Smooth muscle cell of the brain vasculature (primary cell): ENCODE measurements at places on chromosomes 2 and 18.

DNA sequence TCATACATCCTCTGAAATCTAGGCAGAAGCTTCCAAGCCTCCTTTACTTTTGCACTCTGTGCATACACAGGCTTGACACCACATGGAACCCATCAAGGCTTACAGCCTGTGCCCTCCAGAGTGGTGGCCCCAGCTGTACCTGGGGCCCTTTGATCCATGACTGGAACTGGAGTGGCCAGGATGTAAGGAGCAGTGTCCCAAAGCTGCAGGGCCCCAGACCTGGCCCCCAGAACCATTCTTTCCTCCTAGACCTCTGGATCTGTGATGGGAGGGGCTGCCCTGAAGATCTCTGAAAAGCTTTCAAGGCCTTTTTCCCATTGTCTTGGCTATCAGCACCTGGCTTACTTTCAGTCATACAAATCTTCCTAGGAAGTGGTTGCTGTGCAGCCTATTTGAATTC lies 63.1 kb upstream of the NOL4 start:
- no peak for DNase-seq

DNA sequence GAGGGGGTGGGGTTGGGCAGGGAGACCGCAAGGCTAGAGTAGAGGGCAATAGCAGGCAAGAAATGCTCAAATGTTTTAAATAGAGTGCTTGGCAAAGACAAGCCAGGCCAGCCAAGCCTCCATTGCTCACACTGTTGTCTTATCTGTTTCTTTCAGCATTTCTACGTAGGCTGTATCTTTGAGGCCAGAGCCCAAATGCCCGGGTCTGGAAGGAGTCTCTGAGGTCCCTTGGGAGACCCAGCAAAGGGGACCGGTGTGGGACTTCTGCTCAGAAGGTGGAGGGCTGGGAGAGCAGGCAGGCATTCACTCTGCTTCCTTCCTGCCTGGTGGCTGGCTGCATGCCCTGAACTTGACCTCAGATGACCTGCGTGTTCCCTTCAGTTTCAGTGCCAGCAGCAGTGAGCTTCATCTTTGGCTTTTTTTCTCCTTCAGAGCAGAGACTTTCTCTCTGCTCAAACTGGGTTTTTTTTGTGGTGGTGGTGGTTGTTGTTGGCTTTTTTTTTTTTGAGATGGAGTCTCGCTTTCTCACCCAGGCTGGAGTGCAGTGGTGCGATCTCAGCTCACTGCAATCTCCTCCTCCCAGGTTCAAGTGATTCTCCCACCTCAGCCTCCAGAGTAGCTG lies 13.7 kb upstream of the TET3 start:
- DNase-seq = no peak

DNA sequence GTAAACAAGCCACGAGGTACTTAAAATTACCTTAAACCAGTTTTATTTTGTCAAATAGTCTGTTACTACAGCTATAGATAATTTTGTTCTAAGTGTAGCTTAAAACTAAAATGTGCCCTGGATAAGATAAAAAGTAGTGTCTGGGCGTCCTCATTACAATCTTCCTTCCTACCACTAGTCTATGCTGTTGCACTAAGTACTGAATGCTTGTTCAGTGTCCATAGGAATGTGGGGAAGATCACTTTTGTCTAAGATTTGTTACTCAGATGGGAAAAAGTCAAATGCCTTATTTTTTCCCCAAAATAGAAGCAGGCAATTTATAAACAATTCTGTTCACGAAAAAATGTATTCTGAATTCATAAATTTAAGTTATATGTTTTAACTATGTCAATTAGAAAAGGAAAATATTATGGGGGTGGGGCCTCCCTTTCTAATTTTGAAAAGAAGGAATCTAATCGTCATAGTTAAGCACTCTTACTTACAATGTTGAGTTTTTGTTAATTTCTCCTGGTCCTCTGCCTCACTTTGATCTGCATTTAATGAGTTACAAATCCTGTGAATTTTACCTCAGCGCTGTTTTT lies 140.4 kb upstream of the VRK2 start:
- DNase-seq = peak; percentile 10

- no peak for DNase-seq
These were observed 12.2 kb downstream of the ZBTB7C start for GRCh38 chr18:48397021-48397420.

GRCh38 chr18:77127769-77128671 lies 4.6 kb downstream of the MBP start:
- no peak for DNase-seq

- no peak for DNase-seq
These were observed 2.0 kb upstream of the HS1BP3 start for GRCh38 chr2:20652673-20653575.

DNA sequence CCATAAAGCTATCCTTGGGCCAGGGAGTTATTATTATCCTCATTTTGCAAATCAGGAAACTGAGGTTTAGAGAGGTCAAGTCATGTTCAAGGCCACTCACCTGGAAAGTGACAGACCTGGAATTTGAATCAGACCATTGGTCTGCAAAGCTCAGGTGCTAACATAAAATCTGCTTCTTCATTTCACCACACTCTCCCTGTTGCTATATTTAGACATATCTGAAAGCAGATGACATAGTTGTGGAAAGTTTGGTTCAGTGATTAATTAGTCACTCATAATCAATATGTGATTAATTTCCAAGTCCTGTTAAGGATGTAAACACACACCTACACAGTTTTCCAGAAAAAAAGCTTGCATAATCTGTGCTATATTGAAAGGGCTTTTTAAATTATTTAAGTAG lies 57.4 kb downstream of the LINC00305 start:
- no peak for DNase-seq

DNA sequence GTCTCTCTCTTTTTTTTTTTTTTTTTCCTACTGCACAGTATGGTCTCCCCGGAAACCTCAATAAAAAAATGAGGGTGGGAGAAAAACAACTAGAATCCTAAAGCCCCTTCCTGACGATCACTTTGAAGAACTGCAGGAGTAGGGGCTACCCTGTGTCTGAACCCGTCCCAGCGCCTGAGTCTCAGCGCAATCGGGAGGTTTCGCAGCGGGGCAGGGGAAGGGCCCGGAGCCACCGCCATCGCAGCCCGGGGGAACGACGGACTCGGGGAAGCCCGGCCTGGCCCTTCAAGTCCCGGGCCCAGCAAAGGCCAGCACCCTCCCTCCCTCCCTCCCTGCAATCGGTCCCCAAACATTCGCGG lies 411 bp downstream of the NARS1 start:
- DNase-seq = no peak

- DNase-seq = peak; percentile 39
These were observed 87.0 kb downstream of the FARSB start for GRCh38 chr2:222568865-222569264.

- DNase-seq = no peak
These were observed 203.2 kb upstream of the ACVR2A start for GRCh38 chr2:147641651-147642050.

DNA sequence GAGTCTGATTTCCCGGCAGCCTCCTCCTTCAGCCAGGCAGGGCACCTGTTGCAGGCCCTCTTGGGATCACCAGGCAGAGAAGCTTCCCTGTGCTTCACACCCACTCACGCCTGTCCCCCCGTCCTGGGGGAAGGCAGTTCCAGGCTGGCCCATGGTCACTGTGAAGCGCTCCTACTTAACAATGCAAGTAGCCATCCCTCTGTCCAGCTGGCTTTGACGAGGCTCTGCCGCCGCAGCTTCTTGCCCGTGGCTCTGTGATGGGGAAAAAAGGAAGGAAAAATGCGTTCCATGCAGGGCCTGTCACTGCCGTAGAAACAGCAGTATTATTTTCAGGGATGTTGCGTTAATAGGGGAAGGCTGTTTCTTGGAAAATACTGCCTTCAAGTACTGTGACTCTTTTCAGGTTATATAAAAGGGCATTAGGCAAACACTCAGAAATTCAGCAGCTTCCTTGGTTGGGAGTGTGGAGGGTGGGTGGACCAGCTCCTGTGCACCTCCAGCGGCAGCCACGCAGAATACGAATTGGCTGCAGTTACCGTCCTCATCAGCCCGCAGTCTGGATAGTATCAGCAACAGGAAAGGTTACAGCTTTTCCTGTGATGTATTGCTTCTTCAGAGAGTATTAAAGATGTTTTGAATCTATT lies 232.3 kb downstream of the KLHL29 start:
- no peak for DNase-seq

DNA sequence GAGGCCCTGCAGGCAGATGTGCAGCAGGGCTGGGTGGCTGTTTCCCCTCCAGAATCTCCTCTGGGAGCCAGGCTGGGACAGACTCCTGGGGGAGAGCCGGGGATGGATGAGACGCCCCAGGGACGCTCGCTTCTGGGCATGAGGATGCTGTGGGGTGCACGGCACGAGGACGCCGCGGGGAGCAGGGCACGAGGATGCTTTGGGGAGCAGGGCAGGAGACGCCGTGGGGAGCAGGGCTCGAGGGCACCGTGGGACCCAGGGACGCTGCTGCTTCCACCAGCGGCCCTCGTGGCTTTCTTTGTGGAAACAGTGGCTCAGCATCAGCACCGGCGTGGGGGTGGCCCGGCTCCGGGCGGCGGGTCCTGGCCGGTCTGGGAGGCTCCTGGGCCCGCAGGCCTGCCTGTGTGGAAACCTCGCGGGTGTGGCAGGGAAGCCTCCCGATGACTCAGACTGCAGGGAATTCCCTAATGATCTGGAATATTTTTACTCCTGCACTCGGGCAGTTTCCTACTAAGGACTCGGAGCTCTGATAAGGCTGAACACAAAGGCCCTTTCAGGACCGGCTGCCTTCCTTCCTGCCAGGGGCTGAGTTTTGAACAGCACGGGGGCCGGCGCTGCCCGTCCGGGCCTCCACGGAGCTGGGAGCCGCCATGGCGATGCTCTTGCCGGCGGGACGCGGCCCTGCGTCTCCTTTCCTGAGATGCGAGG lies 62.6 kb downstream of the NFATC1 start:
- DNase-seq = no peak

DNA sequence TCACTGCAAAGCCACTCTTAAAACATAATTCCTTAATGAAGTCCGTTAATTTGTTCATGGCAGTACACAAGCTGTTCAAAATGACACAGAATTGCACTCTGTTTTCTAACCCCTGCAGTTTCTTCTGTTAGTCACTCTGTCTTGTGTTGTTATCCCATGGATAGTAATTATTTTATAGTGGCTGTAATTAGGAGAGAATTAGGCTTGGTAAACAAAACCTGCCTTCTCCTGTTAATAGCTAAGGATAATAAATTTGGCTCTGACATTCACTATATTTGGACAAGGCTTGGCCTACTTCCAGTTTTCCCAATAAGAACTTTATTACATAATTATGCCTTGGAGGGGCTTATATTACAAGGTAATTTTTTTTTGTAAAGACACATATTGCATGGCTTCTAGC lies 330.3 kb upstream of the FIGN start:
- no peak for DNase-seq

GRCh38 chr2:72278046-72278445 lies 130.4 kb upstream of the CYP26B1 start:
- DNase-seq = no peak

- no peak for DNase-seq
These were observed 855.2 kb upstream of the ID2 start for GRCh38 chr2:7826656-7827055.

DNA sequence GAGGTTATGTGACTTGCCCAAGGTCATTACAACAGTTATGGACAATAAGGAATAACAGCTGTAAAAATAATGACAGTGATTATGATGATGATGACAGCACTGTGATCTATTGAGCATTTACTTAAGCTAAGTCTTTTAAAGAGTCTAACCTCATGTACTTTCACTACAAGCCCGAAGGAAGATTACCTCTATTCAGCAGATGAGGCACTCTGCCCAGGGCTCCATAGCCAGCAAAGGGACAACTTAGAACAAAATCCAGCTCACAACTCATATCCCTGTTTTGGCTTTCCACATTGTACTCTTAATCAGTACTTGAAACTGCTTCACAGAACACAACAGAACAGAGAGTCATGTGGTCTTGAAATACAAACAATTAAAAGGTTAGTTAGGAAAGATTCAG lies 290.2 kb downstream of the ZNF385B start:
- DNase-seq = no peak

DNA sequence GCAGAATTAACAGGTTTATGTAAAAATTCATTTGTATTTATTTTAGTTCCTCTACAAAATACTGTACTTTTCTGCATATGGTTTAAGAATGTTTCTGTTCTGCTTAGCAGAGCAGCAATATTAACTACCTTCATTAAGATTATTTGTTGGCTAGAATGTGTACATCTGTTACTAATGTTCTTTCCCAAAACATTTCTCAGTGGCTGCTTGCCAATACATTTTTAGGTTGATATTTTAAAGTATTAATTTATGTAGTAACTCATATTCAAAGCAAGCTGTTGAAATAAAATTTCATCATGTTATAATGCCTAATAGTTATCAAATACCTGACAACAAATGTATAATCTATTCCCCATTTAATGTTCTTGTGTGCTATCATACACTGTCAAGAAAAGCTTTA lies 40.3 kb downstream of the PRKD3 start:
- DNase-seq = no peak

GRCh38 chr2:124704071-124704925 lies 679.2 kb downstream of the CNTNAP5 start:
- no peak for DNase-seq

GRCh38 chr2:102092535-102092934 lies 50.0 kb upstream of the IL1R1 start:
- DNase-seq = no peak

DNA sequence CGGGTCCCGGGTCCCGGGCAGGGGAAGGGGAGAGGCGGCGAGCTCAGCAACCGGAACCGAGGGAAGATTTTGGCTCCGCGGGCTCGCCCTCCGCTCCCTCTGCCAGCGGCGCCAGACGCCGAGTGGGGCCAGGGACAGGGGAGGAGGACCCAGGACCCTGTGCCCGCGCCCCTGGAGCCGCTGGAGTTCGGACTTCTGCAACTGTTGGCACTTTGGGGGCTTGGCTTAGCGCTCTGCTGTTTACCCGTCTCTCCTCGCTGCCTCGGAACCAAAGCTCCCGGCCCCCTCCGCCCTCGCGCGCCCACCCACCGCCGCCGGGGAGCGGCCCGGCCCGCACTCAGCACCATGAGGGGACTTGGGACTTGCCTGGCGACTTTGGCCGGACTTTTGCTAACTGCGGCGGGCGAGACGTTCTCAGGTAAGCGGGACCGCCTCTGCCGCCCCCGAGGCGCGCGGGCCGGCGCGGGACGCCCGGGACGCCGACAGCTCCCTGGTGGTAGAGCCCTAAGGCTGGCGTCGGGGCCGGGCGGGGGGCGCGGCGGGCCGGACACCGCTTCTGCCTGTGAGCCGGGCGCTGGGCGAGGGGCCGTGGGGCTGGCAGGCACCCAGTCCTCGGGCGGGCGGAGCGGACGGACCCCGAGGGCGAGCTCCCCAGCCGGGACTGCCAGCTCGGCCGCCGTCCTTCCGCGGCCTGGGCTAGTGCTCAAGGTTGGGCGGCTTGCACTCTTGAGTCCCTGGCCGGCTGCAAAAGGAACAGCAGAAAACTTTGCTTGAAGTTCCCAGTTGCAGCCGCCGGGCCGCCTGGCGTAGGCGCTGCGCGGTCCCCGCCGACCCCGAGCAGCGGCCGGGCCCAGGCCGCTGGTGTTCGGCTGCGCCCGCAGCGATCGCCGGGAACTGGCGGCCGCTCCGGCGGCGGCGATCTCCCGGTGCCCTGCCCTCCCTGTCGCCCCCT lies 634 bp downstream of the PTPRM start:
- no peak for DNase-seq
